ENCODE measurements at places on chromosomes 7 and 10.

DNA sequence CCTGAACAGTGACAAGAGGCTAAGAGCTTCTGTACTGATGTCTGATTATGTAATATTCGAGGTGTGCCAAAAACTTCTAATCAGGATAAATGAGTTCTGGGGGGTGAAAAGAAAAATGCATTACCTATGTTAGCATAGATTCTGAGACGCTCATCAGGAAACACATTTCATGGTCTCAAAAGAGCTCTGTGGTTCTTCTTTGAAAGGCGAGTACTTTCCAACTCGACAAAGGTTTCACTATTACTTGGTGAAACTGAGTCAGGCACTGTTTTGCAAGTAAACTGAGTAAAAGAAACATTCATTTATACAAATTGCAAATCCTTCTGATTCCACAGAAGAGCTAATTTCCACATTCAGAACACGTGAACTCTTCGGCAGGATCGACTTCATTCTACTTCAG, 523.2 kb downstream of the GATA3 start:
- DNase-seq, result no peak

DNA sequence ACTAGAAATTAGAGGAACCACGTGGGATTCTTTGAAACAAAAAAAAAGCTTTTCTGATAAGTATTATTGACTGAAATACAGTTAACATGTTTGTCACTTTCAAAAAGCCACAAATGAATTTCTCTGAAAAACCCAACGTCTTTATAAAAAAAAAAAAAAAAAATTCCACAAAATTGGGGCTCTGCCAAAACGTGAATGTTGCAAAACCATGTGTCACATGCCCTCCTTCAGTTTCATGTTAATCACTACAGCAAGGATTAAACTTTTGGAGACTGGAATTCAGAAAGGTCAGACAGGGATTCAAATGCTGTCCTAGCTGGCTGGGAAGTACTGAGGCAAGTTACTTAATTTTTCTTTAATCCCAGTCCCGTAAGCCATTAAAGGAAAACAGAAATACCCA, 278.0 kb upstream of the KLF14 start:
- DNase-seq, result no peak

- no peak for DNase-seq
These were observed 9.3 kb downstream of the WNT2 start for GRCh38 chr7:117313582-117313981.

- no peak for DNase-seq
These were observed 143.1 kb downstream of the CHN2 start for GRCh38 chr7:29337546-29338116.

DNA sequence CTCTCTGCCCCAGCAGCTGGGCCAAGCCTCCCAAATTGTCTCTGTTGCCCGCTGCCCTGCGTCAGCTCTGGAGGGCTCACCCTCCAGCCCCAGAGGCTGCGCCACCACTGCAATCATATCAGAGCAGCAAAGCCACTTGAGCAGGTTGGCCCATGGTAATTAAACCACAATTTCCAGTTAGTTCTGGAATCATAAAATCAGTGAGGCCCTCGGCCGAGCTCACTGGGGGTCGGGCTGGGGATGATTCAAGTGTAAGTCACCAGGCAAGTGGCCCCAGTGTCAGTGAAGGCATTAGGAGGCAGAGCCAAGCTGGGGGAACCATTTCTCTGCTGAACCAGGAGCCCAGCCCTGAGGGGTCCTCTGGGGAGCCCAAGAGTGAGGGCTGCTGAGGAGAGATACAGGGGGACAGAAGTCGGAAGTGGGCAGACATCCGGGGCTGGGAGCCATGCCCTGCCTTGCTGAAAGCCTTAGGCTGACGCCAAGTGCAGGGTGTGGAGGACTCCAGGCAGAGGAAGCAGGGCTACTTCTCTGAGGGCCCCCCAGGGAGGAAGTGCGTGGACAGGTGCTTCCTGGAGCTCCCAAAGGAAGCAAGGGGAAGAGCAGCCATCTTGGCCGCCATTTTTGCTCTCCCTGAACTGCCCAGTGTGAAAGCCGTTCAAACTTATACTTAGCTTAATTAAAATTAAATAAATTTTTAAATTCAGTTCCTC, 29.5 kb upstream of the SLC29A3 start:
- DNase-seq, result no peak

Measured in cortex of kidney (tissue), 1 donor.